ENCODE measurements at places on chromosomes 7 and 10.

GRCh38 chr7:28328822-28329660, 83.3 kb upstream of the CREB5 start:
- no peak for DNase-seq

- no peak for DNase-seq
Measured at GRCh38 chr7:42662862-42663261, 249.0 kb downstream of the C7orf25 start.

GRCh38 chr7:29495653-29496052, 68.0 kb upstream of the PRR15 start:
- no peak for DNase-seq

DNA sequence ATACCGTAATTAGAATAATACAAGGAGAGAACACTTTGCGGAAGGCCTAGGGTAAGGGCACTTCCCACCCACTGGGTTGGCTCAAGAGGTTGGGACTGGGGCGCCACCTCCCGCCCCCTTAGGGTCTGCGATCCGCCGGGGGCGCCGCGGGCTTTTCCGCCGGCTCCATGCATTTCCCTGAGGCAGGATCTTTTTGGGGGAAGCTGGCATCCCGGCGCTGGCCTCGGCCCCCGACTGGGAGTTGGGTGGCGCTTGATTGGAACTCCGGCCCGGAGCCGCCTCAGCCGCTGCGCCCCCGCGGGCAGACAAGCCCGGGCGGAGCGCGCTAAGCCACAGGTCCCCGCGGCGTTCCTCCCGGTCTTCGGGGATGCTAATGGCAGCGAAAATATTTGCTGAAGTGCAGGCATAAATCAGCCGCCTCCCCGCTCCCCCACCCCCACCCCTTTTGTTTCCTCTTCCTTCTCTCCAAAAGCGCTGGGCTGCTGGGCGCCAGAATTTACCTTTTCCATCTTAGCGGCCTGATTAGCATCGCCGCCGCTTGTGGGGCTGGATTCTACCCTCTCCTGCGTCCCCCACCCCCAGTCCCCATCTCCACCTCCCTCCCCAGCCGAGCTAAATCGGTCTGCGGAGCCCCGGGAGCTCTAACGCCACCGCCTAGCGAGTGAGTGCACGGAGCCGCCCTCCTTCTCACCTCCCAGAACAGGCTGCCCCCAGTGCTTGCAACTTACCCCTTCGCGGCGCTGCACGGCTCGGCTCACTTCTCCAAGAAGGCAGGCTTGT, 5.1 kb downstream of the UNC5B start:
- DNase-seq, result no peak

GRCh38 chr7:96663871-96664445, 45.7 kb downstream of the SEM1 start:
- no peak for DNase-seq

GRCh38 chr10:103941801-103942200, 23.8 kb upstream of the STN1 start:
- no peak for DNase-seq

GRCh38 chr10:103193820-103194529, 903 bp upstream of the NT5C2 start:
- DNase-seq, result no peak
